ENCODE measurements at places on chromosomes 7 and 10.

DNA sequence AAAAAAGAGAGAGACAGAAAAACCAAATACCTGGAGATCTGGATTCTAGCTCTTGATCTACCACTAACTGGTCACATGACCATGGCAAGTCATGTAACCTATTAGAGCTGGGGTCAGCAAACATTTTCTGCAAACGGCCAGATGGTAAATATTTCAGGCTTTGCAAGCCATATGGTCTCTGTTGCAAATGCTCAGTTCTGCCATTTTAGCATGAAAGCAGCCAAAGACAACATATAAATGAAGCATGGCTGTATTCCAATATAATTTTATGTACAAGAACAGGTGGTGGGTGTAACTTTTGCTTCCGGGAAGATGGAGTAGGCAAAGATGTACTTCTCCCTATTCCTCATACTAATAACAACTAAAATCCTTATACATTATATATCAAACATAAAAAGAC lies 6.7 kb downstream of the FRA10AC1 start:
- no peak for DNase-seq

- no peak for DNase-seq
These were observed 36.0 kb upstream of the SLC26A3 start for GRCh38 chr7:107838816-107839565.

- no peak for DNase-seq
These were observed 164.3 kb downstream of the FGFR2 start for GRCh38 chr10:121433965-121434364.

DNA sequence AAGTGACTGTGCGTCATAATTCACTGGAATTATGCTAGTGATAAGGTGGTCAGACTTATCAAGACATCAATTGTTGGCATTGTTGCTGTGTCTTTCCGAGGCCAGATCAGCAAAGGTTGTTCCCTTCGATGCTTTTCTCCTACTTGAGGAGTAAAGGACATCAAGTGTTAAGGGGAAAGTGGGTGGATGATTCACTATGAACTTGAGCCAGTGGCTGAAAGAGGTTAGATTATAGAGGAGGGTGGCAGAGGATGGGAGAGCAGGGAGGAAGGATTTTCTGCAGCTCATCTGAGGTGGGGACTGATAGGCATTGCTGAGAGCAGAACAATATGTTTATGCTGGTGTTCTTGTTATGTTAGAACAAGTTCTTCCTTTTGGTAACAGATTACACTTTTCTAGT lies 131.4 kb upstream of the AGR3 start:
- no peak for DNase-seq

- no peak for DNase-seq
These were observed 125.4 kb upstream of the SORCS3 start for GRCh38 chr10:104515678-104516199.
